ENCODE measurements at places on chromosomes 4 and X.

DNA sequence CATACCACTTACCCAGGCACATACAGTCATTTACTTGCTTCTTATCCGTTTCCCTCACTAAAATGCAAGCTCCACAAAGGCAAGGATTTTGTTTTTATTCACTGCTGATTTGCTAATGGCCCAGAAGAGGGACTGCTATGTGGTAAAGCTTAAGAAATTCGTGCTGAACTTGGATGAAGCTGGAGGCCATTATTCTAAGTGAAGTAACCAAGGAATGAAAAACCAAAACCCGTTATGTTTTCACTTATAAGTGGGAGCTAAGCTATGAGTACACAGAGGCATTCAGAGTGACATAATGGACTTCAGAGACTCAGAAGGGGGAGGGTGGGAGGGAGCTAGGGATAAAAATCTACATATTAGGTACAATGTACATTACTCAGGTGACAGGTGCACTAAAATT lies 47.2 kb downstream of the RAB33B start:
- no peak for DNase-seq

DNA sequence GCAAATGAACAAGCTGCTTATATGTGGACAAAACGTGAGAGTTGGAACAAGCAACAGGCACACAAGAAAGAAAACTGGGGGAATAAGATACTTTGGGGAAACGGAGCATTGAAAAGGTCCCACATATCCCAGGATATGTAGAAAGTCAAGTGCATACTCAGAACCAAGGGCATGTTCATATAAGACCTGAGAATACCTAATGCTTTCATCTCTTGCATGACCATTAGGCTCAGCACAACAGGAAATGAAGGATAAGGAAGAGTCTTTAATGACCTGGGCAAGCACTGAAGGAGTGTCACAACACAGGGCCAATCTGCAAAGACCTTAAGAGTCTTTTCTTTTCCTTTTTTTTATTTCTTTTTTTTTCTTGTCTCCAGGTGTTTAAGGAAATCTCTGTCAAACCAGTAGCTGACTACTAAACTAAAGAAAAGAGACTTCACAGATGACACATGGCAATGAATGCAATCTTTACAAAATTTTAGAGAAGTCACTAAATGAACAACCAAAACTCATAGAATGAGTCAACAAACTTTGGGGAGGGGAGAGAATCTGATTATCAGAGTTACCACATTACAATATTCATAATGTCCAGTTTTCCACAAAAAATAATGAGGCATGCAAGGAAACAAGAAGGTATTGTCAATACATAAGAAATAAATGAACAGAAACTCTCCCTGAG lies 67.9 kb upstream of the STK26 start:
- no peak for DNase-seq

- no peak for DNase-seq
These were observed 40.0 kb upstream of the IRF2 start for GRCh38 chr4:184514121-184514988.

GRCh38 chr4:59223292-59223941 lies 1976.7 kb upstream of the ADGRL3 start:
- DNase-seq, result no peak

DNA sequence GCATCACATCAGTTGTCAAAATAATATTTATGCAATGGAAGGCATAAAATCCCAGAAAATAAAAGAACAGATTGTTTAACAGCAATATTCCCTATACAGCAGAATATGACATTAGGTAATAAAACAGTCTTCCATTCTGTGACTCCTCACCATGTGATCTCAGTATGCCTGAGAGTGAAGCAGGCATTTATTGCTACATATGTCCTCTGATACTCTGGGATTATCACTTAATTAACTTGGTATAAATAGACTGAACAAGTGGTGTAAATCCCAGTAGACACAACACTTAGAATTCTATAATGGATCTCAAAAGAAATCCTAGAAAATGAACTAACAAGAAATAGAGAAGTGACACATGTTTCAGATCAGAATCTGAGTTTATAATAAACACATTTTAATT lies 841.3 kb downstream of the PDHA2 start:
- no peak for DNase-seq

DNA sequence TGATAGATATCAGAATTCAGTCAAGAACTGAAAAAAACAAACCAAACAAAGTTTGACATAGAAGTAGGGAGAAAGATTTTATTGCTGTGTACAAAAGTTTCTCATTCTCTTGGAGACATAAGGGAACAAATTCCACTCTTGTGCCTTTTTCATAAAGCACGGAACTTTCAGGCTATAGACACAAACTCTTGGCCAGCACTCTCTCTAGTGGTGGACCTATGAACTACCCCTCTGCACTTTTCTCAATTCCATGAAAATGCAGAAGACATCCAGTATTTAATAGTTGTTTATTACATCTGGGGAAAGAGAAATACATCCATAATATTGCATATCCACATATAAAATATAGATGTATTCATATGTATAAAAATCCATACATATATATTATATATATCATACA lies 291.6 kb upstream of the HS3ST1 start:
- DNase-seq, result no peak

DNA sequence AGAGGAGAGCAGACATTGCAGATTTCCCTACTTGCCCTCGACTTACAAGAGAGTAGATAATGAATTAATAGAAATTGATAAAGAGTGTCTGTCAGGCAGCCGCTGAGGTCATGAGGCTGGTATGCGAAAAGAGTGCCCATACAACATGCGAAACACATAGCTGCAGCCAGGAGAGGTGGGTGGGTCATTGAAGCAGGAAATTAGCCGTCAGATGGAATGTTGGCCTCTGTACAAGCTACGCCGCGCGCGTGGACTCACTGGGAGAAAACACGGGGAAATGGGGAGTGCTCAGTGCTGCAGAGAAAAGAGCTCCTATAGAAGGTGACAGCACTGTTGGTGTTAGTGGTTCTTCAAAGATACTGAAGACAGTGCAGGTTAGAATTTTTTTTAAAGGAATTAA lies 125.1 kb downstream of the RAPGEF2 start:
- peak; percentile 21 for DNase-seq

DNA sequence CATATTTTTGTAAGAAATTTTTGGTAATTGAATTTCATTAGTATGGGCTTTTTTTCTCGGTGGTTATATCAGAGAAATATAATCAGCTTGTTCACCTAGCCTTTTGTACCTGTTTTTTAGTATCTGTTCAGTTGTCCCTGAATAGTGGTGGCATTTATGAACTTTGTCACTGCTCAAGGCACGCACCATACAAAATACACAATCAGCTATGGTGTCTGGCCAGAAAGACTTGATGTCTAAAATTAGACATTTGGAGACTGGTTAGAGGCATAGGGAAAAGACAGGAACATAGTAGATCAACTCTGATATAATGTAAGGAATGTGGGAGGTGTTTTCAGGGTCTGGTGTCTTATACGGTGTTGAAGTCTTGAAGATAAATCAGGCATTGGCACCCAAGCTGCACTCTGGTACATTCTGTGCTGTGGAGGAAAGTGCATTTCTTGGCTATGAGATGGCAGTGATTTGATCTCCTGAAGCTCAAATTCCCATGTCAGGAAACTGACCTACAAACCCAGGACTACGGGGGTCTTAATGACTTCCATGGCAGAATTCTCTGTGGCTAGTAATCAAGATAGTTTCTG lies 3.6 kb downstream of the ART3 start:
- no peak for DNase-seq

GRCh38 chr4:129994715-129995114 lies 898.8 kb downstream of the C4orf33 start:
- DNase-seq, result no peak

GRCh38 chr4:78512357-78512920 lies 39.1 kb upstream of the ANXA3 start:
- no peak for DNase-seq

GRCh38 chrX:133563705-133564104 lies 148.4 kb upstream of the GPC4 start:
- no peak for DNase-seq

DNA sequence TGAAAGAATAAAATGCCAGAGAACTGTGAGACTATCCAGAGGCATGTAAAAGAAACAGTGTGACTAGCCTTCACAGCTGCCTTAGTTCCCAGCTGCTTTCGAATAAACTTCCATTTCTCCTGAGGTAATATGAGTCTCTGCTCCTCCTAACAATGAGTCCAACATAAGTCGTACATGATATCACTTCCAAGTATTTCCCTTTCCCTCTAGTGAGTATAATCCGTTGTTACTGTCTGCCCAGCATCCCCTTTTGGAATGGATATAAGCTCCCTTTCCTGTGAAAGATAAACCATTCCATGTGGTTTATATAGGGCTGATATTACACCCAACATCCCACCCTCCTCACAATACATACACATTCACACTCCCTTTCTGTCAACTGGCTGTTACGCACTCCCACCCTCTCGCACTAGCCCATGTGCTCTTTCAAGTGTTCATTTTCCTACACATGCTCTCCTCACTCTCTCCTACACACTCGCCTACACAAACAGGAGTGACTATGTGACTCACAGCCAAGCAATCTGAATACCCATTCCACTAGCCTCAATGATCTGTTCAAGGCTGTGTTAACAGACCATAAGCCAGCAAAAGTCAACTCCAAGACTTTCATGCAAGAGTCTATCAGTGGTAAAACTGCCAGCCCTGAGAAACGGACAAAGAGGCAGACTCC lies 5.0 kb downstream of the NAF1 start:
- no peak for DNase-seq

GRCh38 chrX:118347736-118348135 lies 1.8 kb downstream of the WDR44 start:
- DNase-seq, result no peak

DNA sequence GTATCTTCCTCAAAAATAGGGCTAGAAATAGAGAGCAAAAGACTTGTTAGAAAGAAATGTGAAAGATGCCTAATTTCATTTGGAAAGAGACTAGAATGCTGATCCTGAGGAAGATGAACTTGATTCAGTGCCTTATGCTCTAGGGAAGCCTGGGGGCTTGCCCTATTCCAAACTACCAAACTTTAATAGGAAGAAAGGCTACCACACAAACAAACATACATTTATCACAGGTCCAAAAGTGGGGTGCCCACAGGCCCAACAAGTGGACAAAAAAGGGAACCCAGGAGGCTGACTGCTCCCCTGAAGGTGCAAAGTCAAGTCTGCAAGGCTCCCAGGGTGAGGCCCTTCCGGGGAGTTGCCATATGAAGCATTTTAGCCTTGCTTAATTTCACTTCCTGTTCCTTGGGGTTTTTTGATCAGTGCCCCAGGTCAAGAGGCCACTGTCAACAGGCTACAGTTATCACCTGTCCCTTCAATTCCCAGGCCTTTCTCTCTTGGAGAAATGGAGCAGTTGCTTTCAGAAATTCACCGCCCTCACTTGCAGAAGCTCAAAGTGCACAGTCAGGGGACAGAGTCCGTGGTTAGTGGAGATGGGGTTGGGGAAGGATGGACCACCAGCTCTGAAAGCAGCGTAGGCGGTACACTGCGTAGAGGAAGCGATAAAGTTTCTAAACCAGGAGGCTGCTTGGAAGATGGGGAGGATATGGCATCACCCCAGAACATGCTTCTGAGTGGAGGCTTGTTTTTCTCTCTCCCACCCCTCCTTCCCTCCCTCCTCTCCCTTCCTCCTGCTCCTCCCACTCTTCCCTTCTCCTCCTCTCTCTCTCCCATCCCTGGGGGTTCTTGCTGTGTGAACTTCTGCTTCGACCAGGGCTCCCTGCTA lies 36.4 kb downstream of the TMEM154 start:
- no peak for DNase-seq

DNA sequence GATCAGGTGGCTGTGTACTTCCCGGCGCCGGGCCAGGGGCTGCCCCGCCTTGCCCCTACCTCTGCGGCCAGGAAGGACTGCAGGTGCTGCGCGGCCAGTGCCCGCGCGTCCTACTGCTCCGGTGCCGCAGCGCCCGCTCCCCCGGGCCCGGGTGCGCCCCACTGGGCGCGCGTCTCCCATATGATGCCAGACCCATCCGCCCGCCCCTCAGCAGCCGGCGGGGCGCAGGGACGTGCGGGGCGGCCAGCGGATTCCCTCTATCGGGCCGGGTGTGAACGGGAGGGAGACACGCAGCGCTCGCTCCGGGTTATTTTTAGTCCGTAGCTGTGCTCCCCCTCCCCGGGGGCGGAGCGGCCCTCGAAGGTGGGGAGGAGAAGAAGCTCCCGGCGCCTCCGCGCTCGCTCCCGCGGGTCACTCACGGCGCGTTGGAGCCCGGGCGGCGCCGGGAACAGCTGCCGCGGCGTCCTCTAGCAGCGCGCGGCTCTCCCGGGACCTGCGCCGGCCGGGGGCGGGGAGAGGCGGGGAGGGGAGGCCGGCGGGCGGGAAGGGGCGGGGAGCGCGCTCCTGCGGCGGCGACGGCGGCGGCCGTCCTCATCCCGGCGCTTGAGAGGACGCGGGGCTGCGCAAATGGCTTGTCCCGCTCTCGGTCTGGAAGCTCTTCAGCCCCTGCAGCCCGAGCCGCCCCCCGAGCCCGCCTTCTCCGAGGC lies 103.6 kb downstream of the UCHL1 start:
- peak; percentile 64 for DNase-seq

DNA sequence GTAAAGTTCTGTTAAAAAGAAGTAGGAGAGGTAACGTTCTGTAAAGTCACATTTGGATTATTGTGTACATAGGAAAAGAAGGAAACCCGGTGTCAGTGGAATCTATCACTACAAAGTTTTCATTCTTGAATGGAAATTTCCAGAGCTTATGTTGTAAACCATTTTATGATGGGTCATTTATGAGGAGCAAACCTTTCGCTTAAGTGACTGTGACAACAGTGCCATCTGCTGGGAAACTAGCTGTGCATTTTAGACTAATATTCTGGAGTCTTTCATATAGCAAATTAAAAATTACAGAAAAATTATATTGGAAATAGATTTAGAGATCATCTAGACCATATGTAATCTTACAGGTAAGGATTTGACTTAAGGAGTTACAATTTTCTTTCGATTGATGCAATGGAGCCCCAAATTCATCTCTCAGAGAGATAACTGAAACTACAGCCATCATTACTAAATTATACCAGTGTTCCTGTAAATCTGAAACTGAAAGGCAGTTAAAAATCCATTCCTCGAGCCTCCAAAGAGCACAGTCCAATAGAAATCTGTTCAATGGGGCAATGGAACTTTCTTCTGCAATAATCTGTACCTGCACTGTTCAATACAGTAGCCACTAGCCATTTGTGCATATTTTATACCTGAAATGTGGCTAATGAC lies 26.9 kb downstream of the ASB9 start:
- DNase-seq, result no peak

DNA sequence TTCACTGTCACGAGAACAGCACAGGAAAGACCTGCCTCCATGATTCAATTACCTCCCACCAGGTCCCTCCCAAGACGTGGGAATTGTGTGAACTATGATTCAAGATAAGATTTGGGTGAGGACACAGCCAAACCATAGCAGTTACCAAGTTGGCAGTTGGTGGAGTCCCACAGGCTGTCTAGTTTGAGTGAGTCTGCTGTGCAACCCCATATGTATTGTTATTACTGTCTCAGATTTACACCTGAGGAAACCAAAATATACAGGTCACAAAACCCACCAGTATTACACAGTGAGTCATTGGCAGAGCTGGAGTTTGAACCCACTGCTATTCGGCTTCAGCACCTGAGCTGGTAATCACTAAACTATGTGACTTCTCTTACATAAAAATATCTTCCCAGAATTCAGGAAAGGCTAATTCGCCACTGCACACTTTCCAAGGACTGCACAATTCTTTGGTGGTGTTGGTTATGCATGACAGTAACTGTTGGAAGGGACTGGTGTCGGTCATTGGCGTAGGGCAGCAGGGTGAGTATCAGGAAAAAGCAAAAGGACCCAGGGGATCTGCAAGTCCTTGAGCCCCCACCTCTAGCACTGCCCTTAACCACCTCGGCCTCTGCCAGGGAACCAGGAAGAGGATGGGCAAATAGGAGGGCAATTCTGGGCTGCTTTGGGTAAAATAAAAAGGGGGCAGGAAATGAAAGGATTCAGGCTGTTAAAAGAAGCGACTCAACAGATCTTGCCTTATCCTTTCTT lies 110.1 kb downstream of the USP46 start:
- no peak for DNase-seq

Measured in WTC11 (cell line).